ENCODE measurements at places on chromosomes 4 and X. TPM values are rescaled to one million over a fixed set of nuclear protein-coding genes. Genes with fewer than 3 reads are reported as not detected.
A peak's percentile ranks its signal among the peaks of the same experiment; 100 is the strongest.

GRCh38 chrX:15336023-15336413 lies 695 bp upstream of the PIGA start:
- DNase-seq, result peak; percentile 43

DNA sequence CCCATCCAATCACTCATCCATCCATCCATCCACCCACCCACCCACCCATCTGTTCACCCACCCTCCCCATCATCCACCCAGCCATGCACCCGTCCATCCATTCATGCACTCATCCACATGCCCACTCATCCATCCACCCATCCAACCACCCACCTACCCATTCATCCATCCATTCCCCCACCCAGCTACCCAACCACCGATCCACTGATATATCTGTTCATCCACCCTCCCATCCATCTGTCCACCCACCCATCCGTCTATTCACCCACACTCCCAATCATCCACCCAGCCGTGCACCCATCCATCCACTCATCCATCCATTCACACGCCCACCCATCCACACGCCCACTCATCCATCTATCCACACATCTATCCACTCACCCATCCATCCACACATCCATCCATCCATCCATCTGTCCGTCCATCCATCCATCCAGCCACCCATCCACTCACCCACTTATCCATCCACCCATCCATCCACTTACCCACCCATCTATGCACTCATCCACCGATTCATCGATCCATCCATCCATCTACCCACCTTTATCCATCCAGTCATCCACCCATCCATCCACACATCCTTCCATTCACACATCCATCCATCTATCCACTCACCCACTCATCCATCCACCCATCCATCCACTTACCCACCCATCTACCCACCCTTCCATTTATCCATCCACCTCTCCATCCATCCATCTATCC lies 28.4 kb downstream of the ASMTL start:
- no peak for DNase-seq

DNA sequence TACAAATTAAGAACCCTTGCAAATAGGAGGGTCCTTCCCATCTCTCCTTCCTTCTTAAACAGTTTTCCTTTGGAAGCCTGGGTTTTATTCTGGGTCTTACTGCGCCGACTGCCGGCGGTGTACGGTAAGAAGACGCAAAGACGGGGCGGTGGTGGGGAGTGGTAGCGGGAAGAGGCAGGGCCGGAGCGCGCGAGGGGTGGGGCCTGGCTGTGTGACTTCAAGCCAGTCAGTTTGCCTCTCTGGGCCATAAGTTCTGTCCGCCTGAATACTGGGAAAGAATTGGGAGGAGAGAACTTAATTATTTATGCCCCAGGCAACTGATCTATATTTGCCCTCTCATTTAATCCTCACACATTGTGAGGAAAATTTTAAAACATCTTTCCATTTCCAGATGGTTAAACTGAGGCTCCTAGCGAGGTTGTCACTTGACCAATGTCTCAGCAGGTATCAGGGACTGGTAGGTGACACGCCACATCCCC lies 726 bp upstream of the KANTR start:
- DNase-seq, result no peak

- DNase-seq, result no peak
Measured at GRCh38 chr4:27082776-27083175, 222.1 kb downstream of the STIM2 start.

DNA sequence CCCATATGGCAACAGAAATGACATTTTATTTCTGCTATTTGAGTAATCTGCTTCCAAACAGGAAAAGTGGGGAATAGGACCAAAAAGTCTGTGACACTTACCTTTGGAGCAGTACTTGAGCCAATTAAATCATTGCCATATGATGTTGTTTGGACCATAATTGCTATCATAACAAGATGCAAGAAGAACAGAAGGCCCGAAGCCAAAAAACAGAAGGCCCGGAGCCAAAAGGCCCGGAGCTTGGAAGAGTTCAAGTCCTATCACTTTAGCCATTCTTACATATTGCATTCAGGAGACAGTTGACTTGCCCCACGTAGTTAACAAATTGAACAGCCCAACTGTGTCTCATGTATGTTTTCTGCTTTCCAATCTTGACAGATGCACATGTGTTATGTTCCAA lies 285.6 kb downstream of the ARHGAP24 start:
- no peak for DNase-seq

DNA sequence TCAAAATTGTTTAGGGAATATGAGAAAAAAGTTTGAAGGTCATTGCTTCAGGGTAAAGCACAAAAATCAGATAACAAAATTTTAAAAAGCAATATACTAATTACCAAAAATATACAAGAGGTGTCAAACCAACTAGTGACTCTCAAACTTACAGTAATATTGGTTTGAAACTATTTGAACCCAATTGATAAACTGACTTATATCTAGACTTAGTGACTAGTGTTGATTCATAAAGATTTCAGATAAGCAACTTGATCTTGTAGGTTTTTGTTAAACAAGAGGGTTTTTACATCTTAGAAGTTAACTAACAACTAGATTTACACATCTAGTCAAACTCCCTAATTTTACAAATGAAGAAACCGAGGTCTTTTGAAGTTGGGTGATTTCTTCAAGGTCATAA lies 7.7 kb downstream of the TAB3 start:
- DNase-seq, result no peak

GRCh38 chr4:70829492-70829891 lies 10.2 kb downstream of the GRSF1 start:
- DNase-seq, result no peak

- no peak for DNase-seq
Measured at GRCh38 chr4:145278341-145279121, 98.1 kb upstream of the OTUD4 start.

DNA sequence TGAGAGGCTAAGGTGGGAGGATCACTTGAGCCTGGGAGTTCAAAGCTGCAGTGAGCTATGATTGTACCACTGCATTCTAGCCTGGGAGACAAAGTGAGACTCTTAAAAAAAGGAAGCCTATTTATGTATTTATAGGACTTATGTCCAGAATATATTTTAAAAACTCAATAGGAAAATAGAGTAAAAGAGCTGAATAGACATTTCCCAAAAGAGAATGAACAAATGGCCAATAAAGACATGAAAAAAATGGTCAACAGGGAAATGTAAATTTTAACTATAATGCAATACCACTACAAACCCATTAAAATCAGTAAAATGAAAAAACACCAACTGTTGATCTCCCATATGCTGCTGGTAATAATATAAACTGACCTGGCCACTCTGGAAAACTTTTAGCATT lies 115.0 kb downstream of the HUWE1 start:
- DNase-seq, result no peak

DNA sequence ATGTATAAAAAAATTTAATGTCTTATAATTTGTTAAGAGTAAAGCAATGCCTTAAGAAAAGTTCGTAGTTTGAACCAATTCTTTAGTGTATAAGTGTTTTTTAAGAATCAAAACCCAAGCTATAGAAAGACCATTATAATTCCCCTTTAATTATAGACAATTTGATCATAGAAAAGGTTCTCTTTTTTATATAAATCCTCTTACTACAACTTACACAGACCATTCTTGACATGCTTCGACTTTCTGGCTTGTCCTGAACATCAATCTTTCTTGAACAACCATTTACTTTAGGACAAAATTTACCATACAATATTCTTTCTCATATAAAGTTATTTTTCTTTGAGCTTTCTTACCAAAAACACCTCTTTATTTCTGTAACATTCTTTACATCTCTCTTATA lies 330.5 kb upstream of the SPANXN1 start:
- no peak for DNase-seq

- DNase-seq, result no peak
Measured at GRCh38 chr4:11669156-11669555, 240.5 kb upstream of the HS3ST1 start.

- DNase-seq, result no peak
Measured at GRCh38 chr4:79603681-79604080, 195.7 kb upstream of the GK2 start.

GRCh38 chrX:23548164-23548563 lies 119.1 kb upstream of the PRDX4 start:
- no peak for DNase-seq

DNA sequence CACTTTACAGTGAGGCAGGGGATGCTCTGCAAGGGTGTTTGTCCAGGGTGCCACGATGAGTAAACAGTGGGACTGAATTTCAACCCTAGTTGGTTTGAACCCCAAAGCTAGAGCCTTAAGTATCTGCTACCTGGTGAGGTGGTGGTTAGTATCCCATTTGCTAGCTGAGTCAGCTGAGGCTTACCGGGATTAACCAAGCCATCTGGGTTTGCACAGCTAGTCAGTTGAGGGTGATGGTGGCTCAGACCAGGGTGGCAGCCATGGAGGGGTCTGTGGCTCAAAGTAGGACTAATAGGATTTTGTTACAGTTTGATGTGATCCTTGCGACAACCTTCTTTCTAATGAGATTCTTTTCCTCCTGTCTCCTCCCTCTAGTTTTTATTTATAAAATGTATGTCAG lies 1.9 kb downstream of the EVC start:
- DNase-seq, result no peak

- no peak for DNase-seq
Measured at GRCh38 chrX:119398587-119398973, 556 bp upstream of the SLC25A43 start.

DNA sequence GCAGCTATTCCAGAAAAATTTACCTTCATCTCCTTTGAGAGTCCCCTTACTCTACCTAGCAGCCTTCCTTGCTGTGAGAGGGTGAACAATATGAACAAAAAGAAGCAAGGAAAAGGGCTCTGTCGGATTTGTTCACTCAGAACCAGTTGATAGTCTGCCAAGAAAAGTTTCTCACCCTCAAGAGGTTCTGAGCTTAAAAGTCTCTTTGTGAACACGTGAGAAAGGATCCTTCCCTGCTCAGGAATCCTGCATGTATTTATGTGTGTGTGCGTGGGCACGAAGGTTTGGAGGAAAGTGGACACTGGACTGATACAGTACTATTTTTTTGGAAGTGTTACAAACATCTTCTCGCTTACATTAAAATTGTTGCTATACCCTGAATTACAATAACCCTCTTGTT lies 178.6 kb upstream of the JADE1 start:
- no peak for DNase-seq

DNA sequence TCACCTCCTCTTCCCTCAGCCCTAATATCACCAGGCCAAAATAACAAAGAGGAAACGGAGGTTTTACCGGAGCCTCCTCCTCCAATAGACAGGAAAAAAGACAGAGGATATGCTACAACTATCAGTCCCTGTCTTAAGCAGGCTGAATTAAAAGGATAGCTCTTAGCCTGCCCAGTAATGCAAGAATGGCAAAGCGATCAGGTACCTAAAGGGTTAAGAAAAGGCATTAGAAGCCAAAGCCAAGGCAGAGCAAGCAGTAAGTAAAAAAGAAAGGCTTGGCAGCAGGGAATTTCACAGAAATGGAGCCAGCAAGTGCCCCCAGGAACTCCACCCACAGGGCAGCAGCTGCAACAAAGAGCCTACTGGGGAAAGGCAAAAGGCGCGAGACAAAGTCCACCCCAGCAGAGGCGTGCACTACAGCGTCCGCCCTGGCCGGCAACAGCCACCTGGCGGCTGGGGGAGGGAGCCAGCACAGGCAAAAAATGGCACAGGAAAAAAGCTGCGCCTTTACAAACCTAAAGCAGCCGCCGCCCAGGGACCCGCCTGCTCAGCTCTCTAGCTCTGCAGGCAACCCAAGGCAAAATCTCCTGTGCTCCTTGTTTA lies 220.6 kb upstream of the ZC4H2 start:
- DNase-seq, result no peak

DNA sequence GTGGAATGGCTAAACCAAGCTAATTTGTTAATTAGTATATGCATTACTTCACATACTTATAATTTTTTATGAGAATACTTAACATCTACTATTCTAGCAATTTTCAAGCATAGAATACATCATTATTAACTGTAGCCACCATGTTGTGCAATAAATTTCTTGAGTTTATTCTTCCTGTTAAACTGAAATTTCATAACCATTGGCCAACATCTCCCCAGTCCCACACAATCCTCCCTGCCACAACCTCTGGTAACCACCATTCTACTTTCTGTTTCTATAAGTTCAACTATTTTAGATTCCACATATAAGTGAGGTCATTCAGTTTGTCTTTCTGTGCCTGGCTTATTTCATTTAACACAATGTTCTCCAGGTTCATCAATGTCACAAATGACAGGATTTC lies 208.5 kb downstream of the PPP4R3C start:
- no peak for DNase-seq

GRCh38 chr4:188767496-188767895 lies 628.3 kb downstream of the TRIML1 start:
- DNase-seq, result no peak

- no peak for DNase-seq
Measured at GRCh38 chr4:23233596-23233995, 540.9 kb downstream of the GBA3 start.

GRCh38 chrX:155956649-155957048 lies 40.8 kb upstream of the IL9R start:
- no peak for DNase-seq

GRCh38 chr4:2413821-2414610 lies 4.4 kb downstream of the ZFYVE28 start:
- no peak for DNase-seq

- DNase-seq, result peak; percentile 73
Measured at GRCh38 chrX:69285881-69286564, 120.8 kb upstream of the PJA1 start.

DNA sequence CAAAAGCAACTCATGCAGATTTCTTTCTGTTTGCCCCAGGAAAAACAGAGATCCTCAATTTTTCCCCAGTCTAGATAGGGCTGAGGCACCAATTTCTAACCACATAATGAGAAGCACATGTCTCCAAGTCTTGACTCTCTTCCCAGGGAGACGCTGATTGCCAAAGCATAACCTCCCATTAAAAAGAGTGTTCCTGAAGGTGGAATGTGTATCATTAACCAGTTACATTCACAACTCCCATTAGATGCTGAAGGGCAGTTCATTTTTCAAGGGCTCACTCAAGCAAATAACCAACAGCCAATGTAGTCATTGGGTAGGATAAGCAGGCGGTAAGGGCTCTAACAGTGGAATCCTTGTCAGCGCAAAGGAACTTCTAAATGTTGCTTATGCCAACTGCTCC lies 27.5 kb downstream of the TMEM47 start:
- no peak for DNase-seq

GRCh38 chrX:72254816-72255215 lies 16.0 kb upstream of the ERCC6L start:
- no peak for DNase-seq

- no peak for DNase-seq
Measured at GRCh38 chr4:109248322-109248900, 54.0 kb downstream of the COL25A1 start.

GRCh38 chrX:3521396-3521795 lies 174.9 kb upstream of the MXRA5 start:
- no peak for DNase-seq

GRCh38 chr4:127622921-127623796 lies 9.6 kb upstream of the INTU start:
- no peak for DNase-seq

RASGEF1B gene
- total RNA-seq, result 45.6 TPM

CNKSR2 gene
- total RNA-seq, result 4.8 TPM

RENBP gene
- total RNA-seq, result 33.0 TPM

SHROOM2 gene
- total RNA-seq, result 2.2 TPM

ELOVL6 gene
- total RNA-seq, result 5.8 TPM

RLIM gene
- total RNA-seq, result 32.5 TPM

CFP gene
- total RNA-seq, result 7.4 TPM

SSX4 gene
- total RNA-seq, result not detected

GAGE1 gene
- not detected for total RNA-seq

AR gene
- total RNA-seq, result 16.0 TPM

BMP15 gene
- total RNA-seq, result not detected

SMIM10 gene
- 5.0 TPM for total RNA-seq

TMPRSS11F gene
- total RNA-seq, result not detected

MED28 gene
- total RNA-seq, result 12.1 TPM

ADH5 gene
- total RNA-seq, result 147 TPM

ATP1B4 gene
- not detected for total RNA-seq

EREG gene
- total RNA-seq, result 16.3 TPM

PORCN gene
- 16.9 TPM for total RNA-seq
